ENCODE measurements at places on chromosomes 12 and 14.
A peak's percentile ranks its signal among the peaks of the same experiment; 100 is the strongest.

- DNase-seq, result no peak
Measured at GRCh38 chr14:39232554-39233415, 930 bp upstream of the MIA2 start.

GRCh38 chr12:66361703-66362102 lies 59.4 kb downstream of the HELB start:
- no peak for DNase-seq

- no peak for DNase-seq
Measured at GRCh38 chr14:96905065-96905464, 107.9 kb downstream of the VRK1 start.

- DNase-seq, result no peak
Measured at GRCh38 chr14:24694680-24695079, 60.7 kb upstream of the GZMB start.

GRCh38 chr14:50520947-50521815 lies 11.2 kb downstream of the MAP4K5 start:
- DNase-seq, result no peak

GRCh38 chr14:89589400-89590118 lies 172.5 kb upstream of the FOXN3 start:
- peak; percentile 12 for DNase-seq

GRCh38 chr14:85093631-85094330 lies 436.2 kb upstream of the FLRT2 start:
- no peak for DNase-seq

GRCh38 chr12:91289906-91290305 lies 107.3 kb upstream of the DCN start:
- DNase-seq, result peak; percentile 55

- DNase-seq, result no peak
Measured at GRCh38 chr12:25283006-25283405, 32.3 kb upstream of the KRAS start.

DNA sequence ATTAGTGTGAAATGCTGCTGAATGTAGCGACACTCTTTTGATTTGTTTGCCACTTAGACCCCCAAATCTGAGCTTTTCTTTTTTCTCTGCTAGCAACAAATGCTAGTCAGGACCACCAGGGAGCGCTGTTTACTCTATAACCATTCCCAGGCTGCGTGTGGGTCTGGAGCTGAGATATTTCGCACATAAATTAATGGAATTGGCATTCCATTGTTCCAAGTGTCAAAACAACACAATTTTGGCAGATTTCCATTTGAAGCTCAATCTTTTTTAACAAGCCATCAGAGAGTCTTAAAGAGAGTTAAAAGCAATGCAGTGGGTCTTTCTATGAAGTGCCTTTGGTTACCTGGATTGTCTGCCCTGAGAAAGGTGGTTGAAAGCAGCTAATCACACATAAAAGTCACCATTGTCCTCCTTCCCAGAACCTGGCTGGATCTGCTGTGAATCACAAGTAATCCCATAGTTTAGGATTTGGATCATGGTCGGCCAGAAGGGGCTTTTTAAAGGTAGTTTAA lies 7.4 kb upstream of the TMEM132C start:
- peak; percentile 94 for DNase-seq

DNA sequence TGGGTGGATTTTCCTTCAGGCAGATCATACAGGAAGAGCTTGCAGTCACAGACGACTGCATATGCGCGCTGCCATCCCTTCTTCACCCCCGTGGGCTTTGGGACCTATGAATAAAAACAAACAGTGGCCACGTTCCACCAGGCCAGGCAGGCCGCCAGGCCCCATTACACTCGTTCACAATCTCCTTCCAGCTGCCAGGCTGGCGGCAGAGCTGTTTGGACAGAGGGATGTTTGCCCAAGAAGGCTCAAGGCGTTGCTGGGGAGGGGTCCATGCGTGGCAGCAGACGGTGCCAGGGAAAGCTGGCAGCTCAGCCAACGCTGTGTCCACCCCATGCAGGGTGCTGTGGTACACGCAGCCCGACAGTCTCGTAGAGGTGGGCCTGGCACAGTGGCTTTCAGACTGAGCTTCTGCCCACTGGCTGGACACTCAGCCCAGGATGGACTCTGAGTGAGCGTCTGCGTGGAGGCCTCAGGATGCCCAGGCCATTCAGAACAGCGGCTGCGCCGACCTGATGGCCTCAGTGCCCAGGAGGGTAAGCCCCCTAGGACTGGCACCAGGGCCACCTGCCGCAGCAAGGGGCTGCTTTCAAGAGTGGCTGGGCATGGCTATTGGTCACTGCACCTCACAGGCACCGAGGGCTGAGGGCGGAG lies 27.5 kb downstream of the AMN start:
- DNase-seq, result no peak

- no peak for DNase-seq
Measured at GRCh38 chr12:53999559-54000115, 324 bp upstream of the HOXC9 start.

GRCh38 chr12:52797529-52797894 lies 1.6 kb upstream of the KRT3 start:
- no peak for DNase-seq

DNA sequence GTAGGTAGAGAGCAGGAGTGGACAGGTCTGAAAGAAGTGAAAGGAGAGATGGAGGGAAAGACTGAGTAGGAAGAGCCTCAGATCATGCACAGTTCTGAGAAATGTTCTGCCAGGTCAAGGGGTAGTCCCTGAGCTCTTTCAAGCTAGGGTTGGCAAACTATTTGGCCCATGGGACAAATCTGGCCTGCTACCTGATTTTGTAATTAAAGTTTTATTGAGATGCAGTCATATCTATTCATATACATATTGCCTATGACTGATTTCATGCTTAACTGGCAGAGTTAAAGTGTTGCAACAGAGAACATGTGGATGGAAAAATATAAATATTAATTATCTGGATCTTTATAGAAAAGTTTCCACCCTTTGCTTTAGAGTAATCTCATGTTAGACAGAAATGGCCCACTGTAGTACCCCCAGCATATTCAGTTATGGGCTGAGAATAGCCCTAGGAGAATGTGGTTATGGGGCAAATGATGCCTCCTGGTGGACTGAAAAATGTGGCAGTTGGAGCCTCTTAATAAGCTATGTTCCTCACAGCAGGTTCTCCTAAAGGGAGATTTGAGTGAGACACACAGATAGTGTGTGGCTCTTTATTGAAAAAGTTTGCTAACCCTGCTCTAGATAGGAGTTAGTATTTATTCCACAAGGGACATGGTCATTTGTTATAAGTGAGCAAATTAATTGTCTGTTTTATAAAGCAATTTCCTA lies 476.9 kb downstream of the LRIG3 start:
- no peak for DNase-seq
